Activated T-helper 1 cell treated with Interleukin-2 at 50 U/mL for 16 hours (primary cell): ENCODE measurements at places on chromosomes 1 and 21.

DNA sequence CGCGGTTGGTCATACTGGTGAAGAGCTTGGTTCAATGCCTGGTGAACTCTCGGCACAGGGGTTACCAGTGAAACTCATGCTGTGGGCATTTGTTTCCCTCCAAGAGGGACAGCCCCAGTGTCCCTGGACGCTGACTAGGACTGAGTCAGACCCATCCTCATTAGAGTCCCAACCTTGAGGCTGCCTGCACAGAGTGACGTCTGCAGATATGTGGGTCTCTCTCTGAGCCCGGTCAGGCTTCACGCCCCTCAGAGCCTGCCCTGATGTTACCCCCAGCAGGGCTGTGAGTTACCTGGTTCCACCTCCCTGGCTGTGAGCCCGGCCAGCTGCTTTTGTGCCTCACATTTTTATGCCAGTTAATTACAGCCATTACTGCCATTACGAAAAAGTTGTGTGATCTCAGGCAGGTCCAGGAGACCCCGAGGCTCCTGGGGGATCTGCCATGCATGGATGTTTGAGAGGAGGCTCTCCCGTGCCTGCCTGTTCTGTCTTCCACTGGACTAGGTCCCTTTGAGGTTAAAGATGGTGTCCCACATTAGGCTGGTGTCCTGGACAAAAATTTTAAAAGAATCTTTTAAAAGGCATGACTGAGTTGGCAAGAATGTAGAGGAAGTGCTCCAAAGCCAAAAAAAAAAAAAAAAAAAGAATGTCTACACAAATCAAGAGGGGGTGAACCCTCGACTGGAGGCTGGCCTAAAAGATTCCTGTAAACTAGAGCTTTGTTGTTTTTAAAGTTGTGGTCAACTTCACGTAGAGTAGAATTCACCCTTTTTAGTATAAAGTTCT, 36.6 kb upstream of the PADI1 start:
- no peak for DNase-seq

GRCh38 chr1:23492132-23492720, 8.2 kb upstream of the ASAP3 start:
- DNase-seq = no peak

DNA sequence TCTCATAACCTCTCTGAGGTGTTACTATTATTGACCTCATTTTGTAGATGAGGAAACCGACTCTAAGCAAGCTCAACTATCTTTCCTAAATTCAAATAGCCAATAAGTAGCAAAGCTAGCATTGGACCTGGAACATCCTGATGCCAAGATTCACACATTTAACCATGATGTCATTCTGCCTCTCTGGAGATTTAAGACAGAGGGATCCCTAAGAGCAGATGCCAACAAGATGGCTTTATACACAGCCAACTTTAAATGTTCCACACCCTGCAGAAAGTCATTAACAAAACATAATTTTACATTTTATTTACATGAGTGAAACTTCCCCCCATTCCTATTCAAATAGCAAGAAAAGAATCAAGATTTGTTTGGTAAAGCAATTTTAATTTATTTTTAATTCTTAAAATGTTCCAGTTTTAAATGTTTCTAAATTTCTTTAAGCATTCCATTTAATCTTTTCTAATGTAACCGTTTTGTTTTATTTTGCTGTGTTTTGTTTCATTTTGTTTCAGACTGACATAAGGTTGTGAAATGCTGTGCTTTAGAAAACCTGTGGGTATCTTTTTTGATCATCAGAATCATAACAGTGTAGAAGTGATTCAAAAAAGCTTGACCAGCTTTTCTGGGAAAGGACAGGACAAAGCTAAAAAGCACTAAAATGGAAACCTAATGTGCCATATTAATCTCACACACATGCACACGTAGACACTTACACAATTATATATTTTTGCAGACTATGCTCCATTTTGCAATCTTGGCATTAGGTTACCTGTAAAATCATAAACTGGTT, 7.6 kb upstream of the VAV3 start:
- no peak for DNase-seq

DNA sequence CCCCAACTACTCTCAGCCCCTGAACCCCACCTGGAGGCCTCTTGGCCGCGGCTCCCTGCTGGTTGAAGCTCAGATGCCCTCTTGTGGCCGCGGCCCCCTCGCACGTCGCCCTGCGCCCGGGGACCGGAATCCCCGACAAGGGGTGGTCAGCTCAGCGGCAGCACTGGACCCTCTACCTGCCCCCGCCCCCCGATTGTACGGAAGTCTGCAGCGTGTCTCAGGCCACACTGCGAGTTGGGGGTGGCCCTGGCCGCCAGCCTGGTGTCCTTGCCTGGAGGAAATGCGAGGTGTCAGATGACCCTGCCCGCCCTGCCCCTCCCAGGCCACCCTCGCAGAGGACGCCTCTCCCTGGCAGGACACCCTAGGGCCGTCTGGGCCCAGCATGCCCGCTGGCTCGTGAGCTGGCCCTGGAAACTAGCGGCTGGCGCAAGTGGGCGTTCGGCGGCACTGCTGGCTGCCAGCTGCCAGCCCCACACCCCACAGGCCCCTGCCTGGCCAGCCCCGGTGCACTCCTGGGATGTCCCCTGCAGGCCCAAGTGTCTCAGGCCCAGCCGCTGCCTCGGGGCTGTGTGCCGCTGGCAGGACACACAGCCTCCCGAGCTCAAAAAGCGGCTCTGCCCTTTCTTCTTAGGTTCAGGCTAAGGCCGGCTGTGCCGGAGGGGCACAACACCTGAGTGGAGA, 60.8 kb downstream of the EDN2 start:
- no peak for DNase-seq

GRCh38 chr1:1219341-1219740, 5.4 kb upstream of the TNFRSF4 start:
- no peak for DNase-seq

DNA sequence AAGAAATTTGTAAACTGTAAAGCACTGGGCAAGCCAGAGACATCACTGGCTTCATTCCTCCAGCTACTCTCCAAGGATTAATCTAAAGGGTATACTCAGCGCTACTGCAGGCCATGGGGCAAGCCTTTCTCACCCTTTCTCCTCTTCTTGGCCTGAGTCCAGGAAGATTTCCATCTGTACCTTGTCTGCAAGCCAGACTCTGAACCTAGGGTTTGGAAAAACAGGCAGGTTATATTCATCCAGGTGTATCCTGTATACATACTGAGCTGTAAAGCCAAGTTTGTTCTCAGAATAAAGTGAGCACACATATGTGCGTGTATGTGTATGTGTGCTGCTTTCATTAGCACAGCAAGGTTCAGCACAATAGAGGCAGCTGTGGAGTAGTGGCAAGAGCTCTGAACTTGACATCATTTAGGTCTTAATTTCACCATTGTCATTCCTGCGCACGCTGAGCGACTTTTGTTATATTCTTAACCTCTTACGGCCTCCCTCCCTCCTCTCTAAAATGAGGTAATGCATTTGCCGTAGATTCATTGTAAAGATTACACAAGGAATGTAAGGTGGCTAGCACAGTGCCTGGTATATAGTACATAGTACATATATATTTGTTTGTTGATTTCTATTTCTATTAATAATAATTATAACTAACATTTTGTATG, 128.1 kb upstream of the JUN start:
- no peak for DNase-seq

DNA sequence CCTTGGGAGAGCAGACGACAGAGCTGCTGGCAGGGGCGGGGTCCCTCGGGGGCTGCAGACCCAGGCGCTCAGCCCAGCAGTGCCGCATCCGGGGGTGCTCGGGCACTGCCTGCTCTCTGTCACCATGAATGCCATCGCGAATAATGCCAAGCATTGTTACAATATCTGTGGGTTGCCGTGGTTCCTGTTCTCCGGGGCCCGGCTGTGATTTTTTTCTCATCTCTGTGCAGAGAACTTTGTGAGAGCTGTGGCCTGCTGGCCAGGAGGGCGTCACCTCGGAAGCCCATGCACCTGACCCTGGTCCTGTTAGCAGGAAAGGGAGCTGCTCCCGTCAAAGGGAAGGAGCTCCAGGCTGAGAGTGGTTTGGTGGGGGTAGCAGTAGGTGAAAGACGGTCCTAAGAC, 70.4 kb downstream of the PRDM16 start:
- no peak for DNase-seq
